ENCODE measurements at places on chromosomes 3 and 15.

GRCh38 chr3:67646586-67647234 lies 7.7 kb downstream of the SUCLG2 start:
- no peak for DNase-seq

- DNase-seq: no peak
Observed at GRCh38 chr15:85746641-85747040, 48.1 kb downstream of the KLHL25 start.

GRCh38 chr3:63048367-63049326 lies 173.4 kb upstream of the CADPS start:
- no peak for DNase-seq

- DNase-seq: no peak
Observed at GRCh38 chr3:148723631-148724030, 25.9 kb downstream of the AGTR1 start.

DNA sequence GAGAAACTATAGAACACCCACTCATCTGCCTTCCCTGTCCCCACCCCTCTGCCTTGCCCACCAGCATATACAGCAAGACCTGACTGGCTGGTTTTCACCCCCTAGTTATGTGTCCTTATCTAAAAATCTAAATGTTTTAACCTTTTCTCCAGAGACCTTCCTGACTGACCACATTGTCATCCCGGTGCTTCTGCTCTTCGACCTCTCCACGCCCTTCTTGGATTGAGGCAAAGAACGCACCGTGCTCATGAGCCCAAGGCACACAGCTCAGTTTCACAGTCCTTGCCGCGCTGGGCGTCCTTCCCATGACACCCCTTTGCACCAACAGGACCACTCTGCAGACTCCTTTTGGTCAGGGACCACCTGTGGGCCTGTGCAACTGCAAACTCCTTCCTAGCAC lies 62.7 kb downstream of the B3GNT5 start:
- no peak for DNase-seq

GRCh38 chr3:32992310-32992686 lies 40.9 kb downstream of the CCR4 start:
- no peak for DNase-seq
